ENCODE measurements at places on chromosomes 16 and 17.

- no peak for DNase-seq
Measured at GRCh38 chr17:81322271-81323082, 27.4 kb upstream of the SLC38A10 start.

DNA sequence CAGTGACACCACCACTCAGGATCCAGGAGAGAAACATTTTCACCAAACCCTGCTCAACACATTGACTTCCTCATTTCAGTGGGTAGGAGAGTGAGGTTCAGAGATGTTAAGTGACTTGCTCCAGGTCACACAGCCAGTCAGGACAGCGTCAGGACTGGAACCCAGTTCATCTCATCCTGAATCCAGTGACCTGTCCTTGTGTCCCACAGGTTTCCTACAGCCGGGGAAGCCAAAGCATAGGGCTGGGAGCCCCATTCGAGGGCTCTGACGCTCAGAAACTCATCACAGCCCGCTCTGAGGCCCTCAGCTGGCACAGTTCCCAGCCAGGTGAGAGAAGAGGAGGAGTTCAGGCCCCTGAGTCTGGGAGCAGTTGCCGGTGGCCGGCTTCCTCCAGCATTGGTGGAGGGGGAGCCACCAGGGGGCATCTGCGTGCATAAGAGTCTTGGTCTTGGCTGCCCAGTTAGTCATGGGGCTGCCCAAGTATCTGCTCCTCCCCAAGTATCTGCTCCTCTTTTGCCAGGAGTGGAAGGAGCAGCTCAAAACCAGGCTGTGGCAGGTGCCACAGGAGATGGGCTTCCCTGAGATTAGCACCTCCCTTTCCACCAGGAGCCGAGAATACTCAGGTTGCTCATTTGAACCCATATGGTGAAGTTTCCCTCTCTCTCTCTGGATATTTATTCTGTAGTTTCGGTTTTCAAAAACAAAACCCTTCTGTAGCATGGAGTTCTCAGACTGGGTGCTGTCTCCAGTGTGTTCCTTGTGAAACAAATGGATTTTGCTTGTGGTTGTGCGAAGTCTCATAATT lies 56.0 kb downstream of the TNFRSF13B start:
- DNase-seq, result no peak

GRCh38 chr17:36884495-36885152 lies 52.7 kb upstream of the LHX1 start:
- no peak for DNase-seq

DNA sequence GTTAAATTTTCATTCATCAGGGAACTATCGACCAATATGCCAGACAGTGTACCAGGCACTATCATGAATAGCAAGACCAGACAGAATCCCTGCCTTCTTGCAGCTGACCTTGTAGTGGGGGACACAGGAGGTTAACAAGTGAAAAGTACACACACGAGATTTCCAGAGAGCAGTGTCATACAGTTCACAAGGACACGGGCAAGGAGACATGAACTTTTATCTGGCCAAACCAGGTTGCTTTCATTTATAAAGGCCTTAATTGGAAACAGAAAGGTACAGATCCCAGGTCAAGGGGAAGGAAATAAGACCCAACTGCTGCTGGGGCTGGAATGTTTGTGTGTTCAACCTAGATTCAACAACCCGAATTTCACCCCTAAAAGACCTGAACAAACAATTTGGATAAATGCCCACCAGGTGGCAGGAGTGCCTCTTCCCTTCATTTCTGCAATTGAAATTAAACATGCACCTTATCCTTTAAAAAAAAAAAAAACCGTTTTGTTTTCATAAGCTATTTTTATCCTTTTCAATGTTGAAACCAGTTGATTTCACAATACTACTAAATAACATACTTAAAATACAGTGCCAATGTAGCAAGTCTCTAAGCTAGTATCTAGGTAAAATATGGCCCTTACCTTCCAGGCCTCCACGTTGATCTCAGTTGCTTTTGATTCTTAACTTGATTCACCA lies 65.9 kb downstream of the EMP2 start:
- DNase-seq, result no peak

DNA sequence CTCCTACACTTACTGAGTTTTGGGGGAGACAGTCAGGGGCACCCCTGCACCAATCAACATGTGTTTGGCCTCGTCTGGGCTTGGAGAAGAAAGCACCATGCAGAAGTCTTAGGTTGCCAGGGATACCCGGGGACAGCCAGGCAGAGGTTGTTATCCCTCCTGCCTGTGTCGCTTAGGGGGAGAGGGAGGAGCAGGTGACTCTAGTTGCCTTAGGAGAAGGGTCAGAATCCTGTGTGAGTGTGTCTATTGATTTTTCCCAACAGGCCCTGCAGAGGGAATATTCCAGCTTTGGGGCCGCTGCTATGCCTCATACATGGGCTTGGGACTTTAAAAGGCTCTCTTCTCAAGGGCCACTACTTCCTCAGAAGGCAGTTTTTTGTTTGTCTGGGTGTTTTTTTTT lies 89.1 kb downstream of the RGS9 start:
- DNase-seq, result no peak
